Placental epithelial cell (primary cell): ENCODE measurements at places on chromosomes 12 and 14. TPM values are rescaled to one million over a fixed set of nuclear protein-coding genes. Genes with fewer than 3 reads are reported as not detected.

The SLC16A7 gene
- 7.9 and 11.0 TPM in 2 replicates for total RNA-seq

The CRIP1 gene
- total RNA-seq = 5.5 and 9.8 TPM in 2 replicates

The ZC2HC1C gene
- total RNA-seq = under 0.01 and 1.1 TPM in 2 replicates

The OTX2 gene
- not detected in 2 replicates for total RNA-seq

The STON2 gene
- 17.6 and 32.2 TPM in 2 replicates for total RNA-seq

The RIN3 gene
- total RNA-seq = 2.8 and 4.7 TPM in 2 replicates

The SYCP3 gene
- total RNA-seq = under 0.01 TPM in 1 of 2 replicates, not detected in the other

The RAD9B gene
- 0.11 and 0.39 TPM in 2 replicates for total RNA-seq

The CLEC4A gene
- total RNA-seq = under 0.01 TPM in 1 of 2 replicates, not detected in the other

The CMKLR1 gene
- 0.11 TPM in 1 of 2 replicates, not detected in the other for total RNA-seq
